ENCODE measurements at places on chromosomes 1 and 21.

DNA sequence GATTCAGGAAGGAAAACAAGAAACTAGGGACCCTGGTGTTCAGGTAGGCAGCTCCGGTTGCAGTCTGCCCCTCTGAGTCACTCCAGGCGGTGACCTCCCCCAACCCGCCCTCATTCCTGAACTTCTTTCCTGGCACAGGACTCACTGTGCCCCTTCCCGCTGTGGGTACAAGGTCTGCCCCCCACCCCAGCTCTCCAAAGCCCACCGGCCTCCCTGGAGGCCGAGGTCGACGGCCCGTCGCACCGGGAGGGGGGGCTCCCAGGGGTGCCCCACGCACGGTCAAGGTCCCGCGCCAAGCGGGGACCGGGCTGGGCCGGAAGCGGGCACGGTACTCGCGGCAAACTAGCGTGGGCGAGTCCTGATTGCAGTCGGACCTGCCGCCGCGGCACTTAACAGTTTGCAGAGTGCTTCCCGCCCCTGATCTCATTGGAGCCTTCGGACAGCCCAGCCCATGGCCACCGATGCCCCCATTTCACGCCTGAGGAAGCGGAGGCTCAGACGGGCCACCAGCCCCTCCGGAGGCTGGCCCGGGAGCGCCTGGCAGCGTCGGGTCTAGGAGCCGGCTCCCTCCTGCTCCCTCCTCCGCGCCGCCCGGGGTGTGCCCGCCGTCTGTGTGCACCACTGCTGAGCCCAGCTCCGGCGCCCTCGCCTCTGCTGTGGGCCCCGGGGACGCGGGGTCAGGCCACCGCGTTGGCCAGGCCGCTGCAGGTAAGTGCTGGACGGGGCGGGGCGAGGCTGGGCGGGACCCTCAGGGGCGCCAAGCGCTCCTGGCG lies at the start of gene GJB3:
Gene GJB3 (plus strand): TSS at position 144 of the 773 bp plus-strand sequence. CDS start 3,549 bp downstream, outside the sequence.
- ATAC-seq: no peak

- peak; percentile 7 for ATAC-seq
These were observed 2.8 kb downstream of the CERS2 start for GRCh38 chr1:150971583-150972416.

DNA sequence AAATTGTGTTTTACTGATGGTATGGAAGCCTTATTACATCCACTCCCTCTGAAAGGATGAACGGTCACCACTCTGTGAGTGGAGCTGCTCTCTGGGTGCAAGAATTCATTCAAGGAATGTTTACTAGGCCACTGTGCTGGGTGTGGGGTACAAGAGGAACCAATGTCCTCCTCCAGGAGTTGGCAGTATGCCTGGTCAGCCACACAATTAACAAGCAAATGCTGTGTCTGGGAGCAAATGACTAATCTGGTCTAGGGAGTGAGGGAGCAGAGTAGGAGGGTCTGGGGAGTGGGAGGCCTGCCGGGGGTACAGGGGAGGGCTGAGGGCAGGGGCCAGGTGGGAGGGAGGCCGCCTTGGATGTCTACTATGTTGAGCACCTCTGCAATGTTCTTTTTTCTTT lies 27.2 kb upstream of the TDRD10 start:
- no peak for ATAC-seq

- no peak for ATAC-seq
These were observed 109.0 kb downstream of the HMGB4 start for GRCh38 chr1:33972676-33973395.

DNA sequence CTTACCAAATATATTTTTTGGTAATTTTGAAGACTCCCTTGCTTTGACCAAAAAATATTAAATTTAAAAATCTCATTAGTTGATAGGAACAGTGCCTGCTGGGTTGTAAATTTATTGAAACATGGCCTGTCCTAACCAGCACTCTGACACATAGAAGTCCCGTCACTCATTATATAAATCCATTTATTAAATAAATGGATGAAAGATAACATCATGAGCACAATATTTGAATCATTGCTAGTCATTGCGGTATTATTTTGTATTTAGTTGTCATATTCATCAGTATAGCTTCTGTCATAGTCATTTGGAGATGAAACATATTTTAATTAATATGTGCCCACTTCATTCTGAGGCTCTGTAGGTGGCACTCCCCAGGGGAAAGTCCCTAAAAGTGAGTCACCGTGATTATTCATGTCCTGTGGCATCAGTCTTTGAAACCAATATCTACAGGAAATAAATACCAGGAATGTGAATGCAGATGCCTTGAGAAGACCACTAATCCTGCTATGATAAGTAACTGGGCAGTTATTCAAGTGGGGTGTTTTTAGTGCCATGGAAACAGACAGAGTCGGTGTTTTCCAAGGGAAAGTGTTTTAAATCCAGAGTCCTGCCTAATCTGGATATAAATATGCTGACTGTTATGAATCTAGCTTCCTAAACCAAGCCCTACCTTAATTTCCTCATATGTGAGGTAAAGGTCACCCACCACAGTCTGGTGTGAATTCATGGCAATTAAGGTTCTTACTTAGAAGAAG lies 302.0 kb downstream of the DUSP10 start:
- peak; percentile 85 for ATAC-seq

DNA sequence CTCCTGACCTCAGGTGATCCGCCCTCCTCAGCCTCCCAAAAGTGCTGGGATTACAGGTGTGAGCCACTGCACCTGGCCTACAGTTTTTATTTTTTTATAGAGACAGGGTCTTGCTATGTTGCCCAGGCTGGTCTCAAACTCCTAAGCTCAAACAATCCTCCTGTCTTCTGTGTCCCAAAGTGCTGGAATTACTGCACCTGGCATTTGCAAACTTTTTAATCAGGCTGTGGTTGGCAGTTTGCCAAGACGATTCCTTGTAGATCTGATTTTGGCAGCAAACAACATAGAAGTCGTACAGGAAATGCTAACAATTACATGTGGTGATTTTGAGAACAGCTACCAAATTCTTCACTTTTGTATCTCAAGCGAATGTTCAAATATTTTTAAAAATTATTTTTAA lies 10.1 kb downstream of the RBP7 start:
- ATAC-seq: no peak

DNA sequence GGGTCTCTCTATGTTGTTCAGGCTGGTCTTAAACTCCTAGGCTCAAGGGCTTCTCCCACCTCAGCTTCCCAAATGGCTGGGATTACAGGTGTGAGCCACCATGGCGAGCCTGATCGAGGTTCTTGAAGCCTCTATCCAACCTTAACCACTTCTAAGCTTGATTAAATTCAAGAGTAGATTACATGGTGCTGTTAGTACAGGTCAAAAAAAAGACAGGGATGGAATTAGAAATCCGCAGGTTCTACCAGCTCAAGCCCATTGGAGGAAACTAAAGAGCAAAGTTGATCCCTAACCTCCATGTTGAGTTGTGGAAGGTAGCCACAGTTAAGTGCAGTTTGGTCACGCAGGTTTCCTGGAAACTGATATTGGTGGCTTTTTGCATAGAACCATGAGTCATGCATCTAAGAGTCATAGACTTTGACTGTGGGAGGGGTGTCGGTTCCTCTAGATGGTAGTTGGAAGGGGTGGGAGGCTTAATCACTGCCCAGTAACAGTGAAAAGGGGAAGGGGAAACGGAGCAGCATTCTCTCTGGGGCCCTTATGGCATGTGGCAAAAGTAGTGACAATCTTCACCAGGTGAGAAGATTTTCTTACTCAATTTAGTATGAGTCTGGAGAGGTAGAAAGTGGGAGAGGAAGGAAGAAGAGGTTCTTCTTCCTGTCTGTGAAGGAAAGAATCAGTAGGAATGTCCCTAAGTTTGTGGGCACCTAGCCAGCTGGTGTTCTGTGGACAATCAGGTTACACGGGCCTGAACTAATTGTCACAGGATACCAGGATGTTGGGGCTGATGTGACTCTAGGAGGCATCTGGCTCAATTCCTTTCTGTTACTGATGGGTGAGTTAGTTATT lies 7.0 kb downstream of the CD53 start:
- ATAC-seq: peak; percentile 71

- ATAC-seq: no peak
These were observed 14.3 kb downstream of the PROX1 start for GRCh38 chr1:214002060-214002459.

DNA sequence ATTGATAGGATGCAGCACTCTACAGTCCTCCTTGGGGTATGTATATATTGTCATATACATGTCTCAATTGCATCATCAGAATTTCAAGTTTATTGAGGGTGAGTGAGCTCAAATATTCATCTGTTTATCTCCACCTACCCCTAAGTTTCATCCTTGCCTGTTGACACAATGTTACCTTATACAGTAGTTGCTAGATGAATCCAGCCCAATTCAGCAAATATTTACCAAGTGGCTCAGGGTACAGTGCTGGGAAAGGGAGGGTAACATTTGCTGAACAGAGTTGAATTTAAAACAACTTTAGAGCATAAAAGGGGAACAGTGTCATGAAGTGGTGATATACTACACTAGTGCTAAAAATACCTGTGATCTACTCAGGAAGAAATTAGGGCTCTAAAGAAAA lies 14.4 kb downstream of the ELAVL4 start:
- ATAC-seq: no peak

DNA sequence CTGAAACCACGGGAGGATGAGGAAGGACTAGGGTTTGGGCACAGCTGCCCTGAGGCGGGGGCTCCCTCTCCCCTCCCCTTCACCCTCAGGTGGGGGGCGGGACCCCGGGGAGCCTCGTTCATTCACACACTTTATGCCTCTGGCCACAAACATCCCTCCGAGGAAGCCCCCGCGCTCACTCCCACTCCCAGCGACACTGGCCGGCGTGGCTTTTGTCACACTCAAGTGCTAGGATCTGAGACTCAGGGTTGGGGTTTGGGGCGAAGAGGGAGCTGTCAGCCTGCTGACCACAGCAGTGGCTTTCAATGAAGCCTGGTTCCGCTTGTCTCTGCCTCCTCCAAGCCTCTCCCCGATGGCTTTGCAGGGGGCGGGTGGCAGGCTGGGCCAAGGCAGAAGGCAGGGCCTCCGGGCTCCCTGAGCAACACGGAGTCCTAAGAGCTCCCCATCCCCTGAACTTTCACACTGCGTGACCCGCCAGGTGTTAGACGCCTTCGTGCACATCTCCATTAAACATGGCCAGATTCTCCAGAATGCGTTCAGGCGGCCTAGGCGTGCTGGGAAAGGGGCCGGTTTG lies 178.1 kb downstream of the NPHP4 start:
- ATAC-seq: no peak

- no peak for ATAC-seq
These were observed 242.5 kb upstream of the AJAP1 start for GRCh38 chr1:4411862-4412261.

DNA sequence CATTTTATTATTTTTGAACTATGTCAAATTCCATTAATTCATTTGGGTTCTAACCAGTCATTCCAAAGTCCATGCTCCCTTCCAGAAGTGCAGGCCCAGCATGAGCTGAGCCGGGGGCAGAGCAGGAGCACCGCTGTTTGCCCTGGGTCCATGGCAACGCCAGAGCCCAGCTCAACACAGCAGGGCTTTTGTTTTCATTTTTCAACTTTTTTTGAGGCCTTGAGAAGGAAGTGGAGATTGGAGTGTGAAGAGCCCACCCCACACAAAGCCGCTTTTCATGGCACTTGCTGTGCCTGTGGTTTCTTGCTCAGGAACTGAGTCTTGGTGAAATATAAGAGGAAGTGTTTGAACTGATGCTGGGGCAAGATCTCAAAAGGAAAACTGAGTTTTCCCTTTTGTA lies 13.2 kb upstream of the PRMT2 start:
- peak; percentile 28 for ATAC-seq

DNA sequence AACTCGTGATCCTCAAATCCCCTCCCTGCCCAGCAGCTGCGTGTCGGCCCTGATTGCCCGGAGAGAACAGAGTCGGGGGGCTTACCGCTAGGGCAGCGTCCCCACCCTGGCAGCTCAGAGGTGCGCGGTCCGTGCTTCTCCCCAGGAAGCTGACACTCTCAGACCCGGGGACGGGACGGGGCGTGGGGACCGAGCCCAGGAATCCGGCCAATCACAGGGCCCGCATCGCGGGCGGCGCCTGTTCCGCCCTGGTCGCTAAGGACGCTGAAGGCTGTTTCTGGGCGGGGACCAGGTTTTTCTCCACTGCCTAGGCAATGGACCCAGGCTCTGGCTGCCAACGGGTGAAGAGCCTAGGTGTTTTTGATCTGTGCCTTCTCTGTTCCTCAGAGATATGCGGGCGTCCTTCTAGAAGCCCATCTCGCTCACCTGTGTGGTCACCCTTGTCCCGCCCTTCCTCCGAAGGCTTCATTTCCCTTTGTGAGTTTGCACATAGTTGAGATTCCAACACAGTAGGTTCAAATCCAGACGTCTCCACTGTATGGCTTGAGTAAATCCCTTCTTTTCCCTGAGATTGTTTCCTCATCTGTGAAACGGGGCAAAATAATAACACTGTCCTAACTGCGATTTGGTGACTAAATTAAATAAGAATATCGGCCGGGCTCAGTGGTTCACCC lies at the start of gene C1orf87:
Gene C1orf87 (minus strand): TSS at position 166 of the 674 bp plus-strand sequence. CDS start 1,127 bp downstream, outside the sequence.
- no peak for ATAC-seq

GRCh38 chr1:230456478-230456877 lies 30.3 kb upstream of the PGBD5 start:
- ATAC-seq: no peak

GRCh38 chr1:20702416-20702815 lies 15.4 kb downstream of the KIF17 start:
- ATAC-seq: no peak

DNA sequence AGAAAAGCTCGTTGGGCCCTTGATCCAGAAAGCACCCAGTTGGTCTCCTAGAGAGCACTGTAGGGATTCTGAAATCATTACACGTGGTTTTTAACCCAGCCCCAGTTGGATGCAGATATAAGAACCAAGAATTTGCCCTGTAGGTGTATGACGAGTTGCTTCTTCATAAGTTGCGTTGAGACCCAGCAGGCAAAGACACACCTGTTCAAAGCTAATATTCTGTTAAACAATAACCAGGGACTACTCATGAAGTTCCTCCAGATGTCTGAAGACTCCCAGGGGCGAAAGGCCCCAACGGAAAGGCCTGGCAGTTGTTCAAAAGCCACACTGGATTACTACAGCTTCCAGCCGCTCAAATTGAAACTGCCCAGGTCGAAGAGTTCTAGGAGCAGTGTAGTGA lies 88.6 kb upstream of the HNRNPU start:
- ATAC-seq: no peak

DNA sequence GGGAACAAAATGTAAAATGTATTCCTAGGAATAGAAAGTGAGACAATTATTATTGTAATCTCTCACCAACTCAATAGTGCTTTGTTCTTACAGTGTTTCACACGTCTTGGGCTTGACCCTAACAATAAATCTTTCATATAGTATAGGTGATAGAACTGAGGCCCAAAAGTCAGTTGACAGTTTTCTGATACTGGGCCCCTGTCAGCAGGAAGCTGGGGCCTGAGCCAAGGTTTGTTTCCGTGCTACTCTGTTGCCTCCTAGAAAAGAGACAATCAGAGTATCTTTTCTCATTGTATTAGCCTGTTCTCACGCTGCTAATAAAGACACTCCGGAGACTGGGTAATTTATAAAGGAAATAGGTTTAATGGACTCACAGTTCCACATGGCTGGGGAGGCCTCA lies 5.0 kb downstream of the RRP1B start:
- ATAC-seq: no peak

GRCh38 chr1:244732851-244733450 lies 80.0 kb downstream of the DESI2 start:
- ATAC-seq: no peak

DNA sequence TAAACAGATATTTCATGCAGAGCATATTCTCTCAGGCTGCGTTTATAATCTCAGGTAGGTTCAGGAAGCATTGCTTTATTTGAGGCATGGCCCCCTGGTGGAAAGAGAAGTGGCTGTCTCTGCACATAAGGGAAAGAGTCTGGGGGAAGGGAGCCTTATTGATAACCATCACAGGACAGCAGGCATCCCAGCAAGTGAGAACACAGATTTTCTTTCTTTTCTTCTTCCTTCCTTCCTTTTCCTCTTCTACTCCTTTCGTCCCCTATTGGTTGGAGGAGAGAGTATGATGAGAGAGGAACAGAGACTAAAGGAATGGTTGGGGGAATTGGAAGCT lies 21.9 kb downstream of the TSNAX start:
- ATAC-seq: no peak

- ATAC-seq: no peak
These were observed 19.7 kb downstream of the KIAA1614 start for GRCh38 chr1:180932378-180932777.
